ENCODE measurements at places on chromosomes 12 and 14.

DNA sequence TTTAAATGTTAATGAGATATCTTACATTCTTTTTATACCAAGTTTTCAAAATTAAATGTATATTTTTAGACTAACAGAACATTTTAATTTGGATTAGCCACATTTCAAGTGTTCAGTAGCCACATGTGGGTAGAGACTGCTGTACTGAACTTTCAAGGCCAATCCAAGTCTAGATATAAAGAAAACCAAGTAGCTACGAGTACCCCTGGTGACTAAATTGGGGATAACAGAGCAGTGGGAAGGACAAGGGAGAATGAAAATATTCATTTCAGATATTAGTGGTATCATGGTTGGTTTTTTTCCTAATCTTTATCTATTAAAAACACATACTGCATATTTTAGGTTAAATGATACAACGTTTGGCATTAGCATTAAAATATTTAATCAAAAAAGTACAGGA is 69.4 kb upstream of the RHOJ start:
- no peak for DNase-seq

- no peak for DNase-seq
These were observed 156.5 kb downstream of the PAWR start for GRCh38 chr12:79534029-79534867.

DNA sequence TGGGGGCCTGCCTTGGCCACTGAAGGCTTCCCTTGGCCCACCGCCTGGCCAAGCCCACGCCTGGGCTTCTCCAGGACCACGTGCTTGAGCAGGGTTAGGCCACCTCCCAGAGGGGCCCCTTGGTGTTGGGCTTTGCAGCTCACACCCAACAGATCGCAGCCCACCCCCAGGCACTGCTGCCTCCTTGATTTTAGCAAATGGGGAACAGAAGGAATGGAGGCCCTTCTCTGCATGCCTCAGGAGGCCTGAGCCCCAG is 23.3 kb downstream of the RAB35 start:
- DNase-seq: no peak

DNA sequence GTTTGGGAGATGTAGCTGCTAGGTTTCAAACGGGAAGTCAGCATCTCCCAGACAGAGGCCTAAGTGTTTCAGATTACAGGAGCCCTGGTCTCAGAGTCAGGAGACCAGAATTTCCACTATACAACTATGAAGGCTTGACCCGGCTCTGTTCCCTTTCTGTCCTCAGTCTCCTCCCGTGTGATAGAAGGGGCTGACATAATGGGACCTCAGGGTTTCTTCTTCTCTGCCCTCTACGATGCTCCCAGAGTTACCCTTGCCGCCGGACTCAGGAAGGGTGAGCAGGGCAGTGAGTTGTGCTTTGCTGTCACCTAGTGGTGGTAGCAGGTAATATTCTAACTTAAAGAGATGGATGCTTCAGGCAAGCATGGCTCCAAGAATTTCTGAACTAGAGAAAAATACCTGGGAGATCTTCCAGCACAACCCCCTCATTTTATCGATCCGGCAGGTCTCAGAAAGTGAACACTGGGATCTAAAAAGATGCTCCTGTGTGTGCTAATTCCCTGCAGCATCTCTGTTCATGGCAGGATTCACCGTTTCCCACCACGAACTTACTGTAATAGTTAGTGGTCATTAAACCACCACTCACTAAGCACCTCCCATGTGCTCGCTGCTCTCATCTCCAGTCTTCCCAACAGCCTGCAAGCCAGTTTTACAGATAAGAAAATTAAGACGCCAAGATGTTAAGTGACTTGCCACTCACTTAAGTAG is 84.4 kb downstream of the VWF start:
- no peak for DNase-seq

DNA sequence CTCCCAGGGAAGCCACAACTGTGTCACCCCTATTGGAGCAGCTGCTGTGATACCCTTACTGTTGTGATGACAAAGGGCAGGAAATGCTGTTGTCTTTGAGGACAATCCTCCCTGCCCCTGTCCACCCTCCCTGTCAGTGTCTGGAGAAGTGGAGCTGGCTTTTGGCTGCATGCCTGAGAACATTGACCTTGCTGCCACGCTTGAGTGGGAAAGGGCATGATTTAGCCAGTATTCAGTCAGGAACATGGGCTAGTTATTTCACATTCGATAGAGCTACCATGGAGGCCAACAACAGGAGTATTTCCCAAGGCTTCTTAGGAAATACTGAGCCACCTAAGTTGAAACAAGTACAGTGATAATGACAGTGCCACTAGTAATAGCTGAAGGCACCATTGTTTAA is 59.4 kb downstream of the MYRFL start:
- no peak for DNase-seq

DNA sequence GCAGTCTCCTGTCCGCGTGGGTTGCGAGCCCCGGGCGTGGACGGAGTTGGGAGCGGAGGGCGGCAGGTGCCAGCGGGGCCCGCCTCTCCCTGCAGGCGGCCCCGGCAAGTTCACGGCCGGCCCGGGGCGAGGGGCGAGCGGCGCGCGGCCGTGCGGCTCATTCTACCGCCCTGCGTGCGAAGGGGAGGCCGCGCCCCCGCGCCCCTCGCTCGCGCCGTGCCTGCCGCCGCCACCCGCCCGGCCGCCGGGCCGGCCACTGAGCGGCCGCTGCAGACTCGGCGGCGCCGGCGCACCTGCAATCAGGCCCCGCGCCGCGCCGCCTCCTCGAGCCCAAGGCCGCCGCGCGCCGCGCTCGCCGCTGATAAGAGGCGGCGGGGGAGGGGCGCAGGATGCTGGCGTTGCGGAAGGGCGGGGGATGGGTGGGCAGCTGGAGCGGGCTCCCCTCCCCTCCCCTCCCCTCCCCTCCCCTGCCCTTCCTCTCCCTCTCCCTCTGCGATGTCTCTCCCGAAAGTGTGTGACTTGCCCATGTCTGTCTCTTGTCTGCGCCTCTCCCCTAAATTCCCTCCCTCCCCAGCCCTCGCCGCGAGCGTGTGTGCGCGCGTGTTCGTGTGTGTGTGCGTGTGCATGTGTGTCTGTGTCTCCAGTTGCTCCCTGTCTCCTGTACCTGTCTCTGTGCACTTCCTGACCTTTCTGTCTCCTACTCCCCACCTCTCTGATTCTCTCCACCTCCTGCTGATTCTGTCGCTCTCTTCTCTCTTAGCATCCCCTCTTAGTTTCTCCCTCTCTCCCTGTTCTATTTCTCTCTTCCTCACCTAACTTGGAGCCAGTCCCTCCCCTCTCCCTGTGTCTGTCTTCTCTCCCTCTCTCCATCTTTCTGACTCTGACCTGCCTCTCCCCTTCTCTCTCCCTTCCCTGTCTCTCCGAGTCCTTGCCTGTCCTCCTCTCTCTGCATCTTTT is 768.1 kb upstream of the TBX3 start:
- DNase-seq: no peak

GRCh38 chr14:31508135-31508534 is 20.3 kb upstream of the GPR33 start:
- no peak for DNase-seq

GRCh38 chr14:25090256-25090655 is 40.3 kb upstream of the STXBP6 start:
- DNase-seq: no peak

DNA sequence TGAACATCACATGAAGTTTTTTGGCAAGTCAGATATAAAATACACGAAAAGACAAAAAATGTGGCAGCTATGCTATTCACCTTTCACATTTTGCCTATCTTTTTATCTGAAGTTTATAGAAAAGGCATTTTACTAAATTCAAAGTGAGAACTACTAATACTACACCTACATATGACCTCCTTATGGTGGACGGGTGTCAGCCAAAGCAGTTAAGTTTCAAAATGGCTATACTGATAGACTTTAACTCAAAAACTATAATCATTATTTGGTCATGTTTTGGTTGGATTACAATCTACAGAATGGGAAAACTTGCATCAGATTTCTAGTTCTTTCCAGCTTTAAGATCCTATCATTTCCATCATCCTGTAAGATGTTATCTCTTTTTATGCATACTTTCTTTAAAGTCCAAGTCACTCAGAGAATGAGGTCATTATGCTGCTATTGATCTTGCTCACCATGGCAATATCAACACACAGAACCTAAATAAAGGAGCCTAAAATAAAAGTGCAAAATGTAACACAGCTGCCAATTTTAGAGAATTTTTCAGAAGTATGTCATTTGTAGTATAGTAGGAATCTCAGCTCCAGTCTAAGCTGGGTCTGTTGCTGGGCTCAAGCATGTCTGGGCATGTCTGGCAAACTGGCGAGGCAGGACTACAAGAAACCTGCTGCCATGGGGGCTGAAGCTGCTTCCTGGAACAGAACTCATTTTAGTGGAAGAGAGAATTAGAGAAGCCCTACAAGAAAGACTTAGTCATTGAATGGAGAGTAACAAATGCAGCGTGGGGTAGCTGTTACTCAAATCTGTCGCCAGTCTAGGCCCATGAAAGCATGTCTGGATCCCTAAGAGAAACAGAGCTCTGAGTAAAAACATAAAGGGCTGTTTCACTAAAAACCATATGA is 7.6 kb upstream of the AEBP2 start:
- DNase-seq: no peak

- DNase-seq: no peak
These were observed 175.0 kb downstream of the MDGA2 start for GRCh38 chr14:47500369-47500768.

GRCh38 chr14:23555882-23556699 is at the start of gene THTPA:
THTPA (plus strand) TSS chr14:23556271; CDS start chr14:23556758, 487 bp downstream.
- DNase-seq: peak; percentile 89

GRCh38 chr12:57340104-57340503 is 89.1 kb upstream of the STAC3 start:
- DNase-seq: peak; percentile 63

DNA sequence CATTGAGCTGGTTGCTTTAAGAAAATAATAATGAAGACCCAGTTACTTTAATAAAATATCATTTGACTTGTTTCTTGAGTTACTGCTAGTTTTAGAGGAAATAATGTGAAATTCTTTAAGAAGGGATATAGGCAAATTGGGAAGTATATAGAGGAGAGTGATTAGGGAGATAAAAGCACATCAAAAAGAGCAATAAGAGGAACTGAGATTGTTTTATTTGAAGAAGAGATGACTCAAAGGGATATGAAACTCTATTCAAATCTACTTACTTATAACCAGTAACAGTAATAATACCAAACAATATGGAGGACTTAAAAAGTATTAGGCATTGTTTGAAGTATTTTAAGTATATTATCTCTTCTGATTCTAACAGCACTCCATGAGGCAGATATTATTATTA is 37.1 kb downstream of the LRRK2 start:
- no peak for DNase-seq

GRCh38 chr12:39574785-39575497 is 44.7 kb downstream of the ABCD2 start:
- no peak for DNase-seq

Measured in C1 segment of cervical spinal cord (tissue), 14 donors.